ENCODE measurements at places on chromosomes 11 and 22.
A peak's percentile ranks its signal among the peaks of the same experiment; 100 is the strongest.

DNA sequence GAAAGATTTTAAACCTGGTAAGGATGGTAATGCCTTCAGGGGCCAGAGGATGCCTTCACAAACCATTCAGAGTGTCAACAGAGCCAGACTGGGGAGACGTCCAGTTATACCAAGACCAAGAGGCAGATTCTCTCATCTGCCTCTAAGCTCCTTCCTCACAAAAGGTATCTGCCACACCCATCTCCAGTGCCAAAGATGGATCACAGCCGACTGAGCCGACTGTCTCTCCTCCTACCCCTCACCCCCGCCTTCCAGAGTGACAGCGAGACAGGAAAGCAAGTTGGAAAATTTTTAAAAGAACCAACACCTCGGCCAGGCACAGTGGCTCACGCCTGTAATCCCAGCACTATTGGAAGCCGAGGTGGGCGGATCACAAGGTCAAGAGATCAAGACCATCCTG, 79.1 kb upstream of the AKIP1 start:
- DNase-seq, result no peak

DNA sequence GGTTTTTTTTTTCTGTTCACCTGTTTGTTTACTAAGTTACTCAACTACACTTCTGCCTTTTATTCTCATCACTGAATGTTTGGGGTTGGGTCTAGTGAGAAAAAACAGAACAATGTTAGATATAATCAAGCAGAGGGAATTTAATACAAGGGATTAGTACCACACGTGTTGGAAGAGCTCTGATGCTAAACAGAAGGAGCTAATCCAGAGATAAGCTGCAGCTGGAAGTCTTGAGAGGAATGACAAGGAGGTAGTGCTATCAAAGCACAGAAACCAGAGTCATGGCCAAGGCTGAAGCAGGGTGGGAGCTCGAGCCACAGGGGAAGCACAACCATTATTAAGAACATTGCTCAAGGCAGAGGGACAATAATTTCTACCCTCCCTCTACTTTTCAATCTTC, 604.1 kb upstream of the ANO5 start:
- no peak for DNase-seq

- DNase-seq, result no peak
These were observed 6.2 kb upstream of the BLID start for GRCh38 chr11:122122179-122122578.

DNA sequence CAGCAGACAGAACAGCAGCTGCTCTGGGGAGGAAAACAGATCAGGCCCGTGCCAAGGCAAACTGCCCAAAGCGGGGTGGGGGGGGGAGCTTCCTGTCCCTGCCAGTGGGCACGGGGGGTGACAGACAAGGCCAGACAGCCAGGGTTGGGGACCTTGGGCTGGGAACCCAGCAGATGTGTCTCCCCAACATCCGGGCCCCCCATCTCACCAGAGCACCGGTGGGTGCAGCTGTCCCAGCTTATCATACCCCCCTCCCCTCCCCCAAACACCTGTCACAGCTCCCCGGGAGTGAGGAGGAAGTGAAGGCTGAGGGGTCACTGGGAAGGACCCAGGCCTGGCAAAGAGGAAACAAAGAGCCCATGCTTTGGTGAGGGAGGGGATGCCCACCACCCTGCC, 1.3 kb downstream of the PPP1R14B start:
- peak; percentile 58 for DNase-seq

DNA sequence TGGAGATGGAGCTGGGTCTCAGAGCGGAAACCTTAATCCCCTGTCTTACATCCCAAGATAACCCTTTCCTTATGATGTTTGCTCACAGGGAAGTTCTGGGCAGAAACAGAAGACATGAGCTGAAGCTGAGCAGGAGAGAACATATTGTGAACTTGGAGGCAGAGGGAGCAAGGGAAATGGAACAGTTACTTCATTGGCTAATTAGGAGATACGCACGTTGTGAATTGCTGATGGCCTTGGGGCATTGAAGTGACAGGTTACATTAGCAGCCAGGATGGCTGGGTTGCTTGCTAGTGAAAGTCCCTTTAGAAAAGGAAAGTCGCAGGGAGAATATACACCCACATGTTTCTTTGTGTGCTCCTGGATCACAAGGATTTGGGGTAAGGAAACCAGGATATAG, 48.7 kb downstream of the TENM4 start:
- DNase-seq, result no peak

DNA sequence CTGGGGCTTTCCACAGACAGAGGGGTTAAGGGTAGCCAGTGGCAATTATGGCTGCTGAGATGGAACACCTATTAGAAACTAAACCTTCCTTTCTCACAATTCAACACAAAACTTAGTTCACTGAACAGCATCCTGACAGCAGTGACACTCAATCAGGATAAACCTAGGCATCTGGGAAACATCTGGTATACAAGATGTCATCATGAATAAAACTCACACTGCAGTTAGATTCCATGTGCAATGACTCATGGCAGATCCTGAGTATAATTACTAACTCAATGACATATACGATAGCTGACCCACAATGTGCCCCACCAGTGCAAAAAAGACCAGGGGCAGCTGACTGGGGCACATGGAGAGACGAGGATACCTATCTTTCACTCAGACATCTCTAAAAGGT, 17.7 kb downstream of the RBFOX2 start:
- DNase-seq, result no peak

DNA sequence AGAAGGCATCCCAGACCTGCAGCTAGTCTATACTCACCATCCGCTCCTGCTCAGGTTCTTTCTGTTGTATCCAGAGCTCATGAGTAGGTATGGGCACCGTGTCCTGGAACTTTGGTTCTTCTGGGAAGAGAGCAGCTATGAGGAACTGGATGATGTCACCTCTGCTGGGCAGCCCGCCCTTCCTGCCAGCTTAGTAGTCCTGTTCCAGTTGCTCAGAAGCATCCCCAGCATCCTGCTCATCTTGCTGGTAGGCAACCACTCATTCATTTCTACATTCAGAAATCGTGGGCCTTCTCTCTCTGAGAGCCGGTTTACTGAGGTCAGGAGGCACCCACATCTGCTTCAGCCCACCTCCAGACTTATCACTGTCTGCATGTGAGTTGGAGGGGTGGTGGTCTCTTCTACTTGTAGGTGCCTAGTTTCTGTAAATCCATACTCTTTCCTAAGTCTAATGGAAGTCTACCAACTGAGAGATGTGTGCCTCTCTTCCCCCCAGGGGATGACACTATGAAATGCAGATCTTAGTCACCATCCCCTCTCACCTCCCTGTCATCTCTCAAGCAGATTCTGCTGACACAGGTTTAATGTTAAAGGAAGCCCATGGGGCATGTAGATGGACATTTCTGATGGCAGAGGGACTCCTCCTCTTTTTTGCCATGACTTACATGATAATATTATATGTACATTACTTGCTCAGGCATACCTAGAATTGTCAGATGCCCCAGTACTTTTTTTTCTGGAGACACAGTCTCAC, 29.6 kb upstream of the CCDC134 start:
- no peak for DNase-seq

- no peak for DNase-seq
These were observed 7.3 kb downstream of the SART1 start for GRCh38 chr11:65968600-65969482.

GRCh38 chr22:44369916-44370801, 57.4 kb upstream of the SHISAL1 start:
- no peak for DNase-seq

- DNase-seq, result peak; percentile 53
These were observed 9.4 kb downstream of the IGSF9B start for GRCh38 chr11:133947321-133947756.

- DNase-seq, result no peak
These were observed 65.0 kb downstream of the LRP5 start for GRCh38 chr11:68377389-68377795.

DNA sequence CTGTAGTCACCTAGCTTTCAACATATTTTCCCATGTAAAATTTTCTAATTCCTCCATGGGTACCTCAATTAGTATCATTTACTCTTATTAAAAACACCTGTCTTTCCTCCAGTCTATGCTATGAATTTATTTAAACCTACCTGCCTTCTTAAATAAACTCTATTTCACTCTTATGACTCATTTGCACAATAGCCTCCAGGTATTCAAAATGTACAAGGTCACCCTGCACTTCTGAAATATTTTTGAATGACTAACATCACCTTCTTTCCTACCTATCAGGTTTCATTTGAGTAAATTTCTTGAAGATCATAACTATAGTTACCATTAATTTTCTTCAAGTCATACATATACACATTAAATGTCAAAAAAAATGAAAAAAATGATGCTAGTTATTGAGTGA, 939.7 kb downstream of the DLG2 start:
- DNase-seq, result no peak

DNA sequence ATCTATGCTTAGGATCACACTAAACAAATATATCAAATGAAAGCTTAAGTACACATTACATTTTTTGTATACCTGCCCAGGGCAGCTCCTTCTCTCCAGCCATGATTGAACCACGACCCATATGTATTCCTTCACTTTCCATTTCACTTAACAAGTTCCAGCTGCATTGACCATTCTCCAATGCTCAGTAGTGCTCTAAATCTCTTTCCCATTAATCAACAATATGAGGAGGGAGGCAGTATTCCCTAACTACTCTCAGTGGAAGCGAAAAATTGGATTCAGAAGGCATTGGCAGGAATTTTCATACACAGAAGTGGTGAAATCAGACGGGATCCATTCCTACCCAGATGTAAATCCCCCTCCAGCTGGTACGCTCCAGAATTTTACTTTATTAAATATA, 372.0 kb upstream of the LUZP2 start:
- no peak for DNase-seq

- no peak for DNase-seq
These were observed 186.0 kb upstream of the SOX6 start for GRCh38 chr11:16542353-16542752.

- DNase-seq, result no peak
These were observed 11.5 kb upstream of the CRKL start for GRCh38 chr22:20905415-20906386.

DNA sequence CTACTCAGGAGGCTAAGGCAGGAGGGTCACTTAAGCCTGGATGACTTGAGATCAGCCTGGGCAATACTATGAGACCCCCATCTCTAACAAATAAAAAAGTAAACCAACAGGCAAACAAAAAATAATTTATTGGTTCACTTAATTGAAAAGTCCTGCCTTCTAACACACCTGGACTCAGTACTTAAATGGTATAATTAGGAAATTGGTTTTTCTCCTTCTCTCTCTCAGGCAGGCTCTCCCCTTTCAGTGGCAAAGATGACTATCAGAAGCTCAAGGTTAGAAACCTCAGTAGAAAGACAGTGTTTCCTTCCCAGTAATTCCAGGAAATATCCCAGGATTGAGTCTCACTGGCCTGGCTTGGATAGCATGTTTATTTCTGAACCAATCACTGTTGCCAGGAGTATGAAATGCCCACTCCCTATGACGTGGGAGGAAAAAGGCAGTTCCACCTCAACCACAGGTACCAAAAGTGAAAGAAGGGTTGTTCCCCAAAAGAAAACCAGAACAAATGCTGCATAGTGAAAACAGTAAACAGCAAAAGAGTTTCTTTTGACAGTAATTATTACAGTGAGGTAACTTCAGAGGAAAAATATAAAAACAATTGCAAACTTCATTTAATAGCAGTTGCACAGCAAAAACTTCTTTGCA, 56.3 kb upstream of the SOX6 start:
- no peak for DNase-seq

- DNase-seq, result no peak
These were observed 47.1 kb downstream of the ZNRF3 start for GRCh38 chr22:28930357-28931007.

GRCh38 chr11:70405679-70406395, 7.5 kb downstream of the CTTN start:
- no peak for DNase-seq

DNA sequence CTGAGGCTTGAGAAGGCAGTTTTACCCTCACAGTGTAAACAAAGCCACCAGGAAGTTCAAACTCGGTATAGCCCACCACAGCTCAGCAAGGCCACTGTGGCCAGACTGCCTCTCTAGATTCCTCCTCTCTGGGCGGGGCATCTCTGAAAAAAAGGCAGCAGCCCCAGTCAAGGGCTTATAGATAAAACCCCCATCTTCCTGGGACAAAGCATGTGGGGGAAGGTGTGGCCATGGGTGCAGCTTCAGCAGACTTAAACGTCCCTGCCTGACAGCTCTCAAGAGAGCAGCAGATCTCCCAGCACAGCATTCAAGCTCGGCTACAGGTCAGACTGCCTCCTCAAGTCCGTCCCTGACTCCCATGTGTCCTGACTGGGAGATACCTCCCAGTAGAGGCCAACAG, 69.7 kb downstream of the TTC28 start:
- DNase-seq, result no peak

DNA sequence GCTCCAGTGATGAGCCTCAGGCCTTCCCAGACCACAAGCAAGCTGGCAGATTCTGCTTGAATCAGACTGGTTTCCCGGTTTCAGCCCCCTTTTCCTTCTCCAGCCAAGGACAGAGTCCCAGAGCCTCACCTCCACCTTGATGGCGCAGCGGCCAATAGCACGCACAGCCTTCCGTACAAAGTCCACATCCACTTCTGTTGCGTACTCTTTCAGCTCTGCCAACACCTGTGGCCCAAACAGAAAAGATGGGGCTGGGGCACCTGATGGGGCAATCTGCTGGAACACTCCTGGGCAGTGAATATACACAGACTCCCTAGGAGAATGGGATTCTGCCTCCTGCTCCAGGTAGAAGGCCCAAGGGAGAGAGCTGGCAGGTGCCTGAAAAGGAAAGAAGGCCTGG, 35.5 kb upstream of the RASL10A start:
- DNase-seq, result no peak

- no peak for DNase-seq
These were observed 80.5 kb downstream of the KCNQ1 start for GRCh38 chr11:2525166-2525861.

GRCh38 chr11:2109541-2110019, 29.6 kb downstream of the IGF2 start:
- DNase-seq, result no peak

DNA sequence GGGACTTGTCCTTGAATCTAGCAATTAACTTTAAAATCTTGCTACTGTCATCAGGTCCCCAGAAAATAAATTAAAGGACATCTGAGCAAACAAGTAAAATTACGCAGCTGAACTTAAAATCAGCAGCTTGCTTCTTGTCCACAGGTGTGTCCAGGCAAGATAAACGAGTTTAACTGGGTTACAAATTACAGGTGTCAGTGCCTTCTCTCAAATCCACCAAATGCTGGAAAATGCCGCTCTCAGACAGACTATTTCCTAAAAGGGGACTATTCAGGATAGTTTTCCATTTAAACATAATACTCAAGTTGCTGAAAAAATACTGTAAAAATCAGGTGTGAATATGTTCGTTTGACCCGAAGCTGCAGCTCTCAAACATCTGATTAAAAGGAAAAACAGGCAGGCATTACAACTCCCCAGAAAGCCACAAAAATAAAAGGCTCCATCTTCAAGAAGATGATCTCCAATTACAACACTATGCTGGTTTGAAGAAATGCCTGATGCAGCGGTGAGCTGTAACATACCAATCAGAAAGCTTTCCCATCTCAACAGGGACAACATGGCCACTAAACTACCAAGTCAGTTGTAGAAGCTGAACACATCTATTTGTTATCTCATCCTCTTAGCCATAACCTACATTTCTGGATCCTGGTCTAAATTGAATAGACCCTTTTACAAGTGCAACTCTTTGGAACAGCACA, 82.1 kb downstream of the CADM1 start:
- DNase-seq, result no peak

GRCh38 chr11:94766713-94767206, 1.4 kb upstream of the AMOTL1 start:
- DNase-seq, result no peak

- DNase-seq, result no peak
These were observed 16.9 kb downstream of the ARHGAP42 start for GRCh38 chr11:100703801-100704575.

All from effector memory CD8-positive, alpha-beta T cell (primary cell).